ENCODE measurements at places on chromosomes 11 and 22. TPM values are rescaled to one million over a fixed set of nuclear protein-coding genes. Genes with fewer than 3 reads are reported as not detected.

DNA sequence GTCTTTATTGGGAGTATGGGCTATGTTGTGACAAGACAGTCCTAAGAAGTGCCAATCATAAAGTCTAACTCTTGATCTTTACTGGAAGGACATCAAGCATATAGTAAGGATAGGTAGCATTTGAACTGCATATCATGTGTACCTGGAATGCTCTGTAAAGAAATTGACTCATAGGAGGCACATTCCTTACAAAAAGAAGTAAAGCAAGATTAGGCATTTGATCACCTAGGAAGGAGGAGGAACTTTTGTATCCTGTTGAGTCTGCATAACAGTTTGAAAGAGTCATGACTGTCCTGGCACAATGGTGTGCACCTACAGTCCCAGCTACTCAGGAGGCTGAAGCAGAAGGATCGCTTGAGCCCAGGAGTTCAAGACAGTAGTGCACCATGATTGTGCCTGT, 42.2 kb upstream of the DNAJB7 start:
- H3K27ac ChIP-seq: no peak overlapping the region
- H3K36me3 ChIP-seq: peaks cover 2% of the 10 kb centered on the region
- no peak for DNase-seq
- H3K4me3 ChIP-seq: no peak overlapping the region

The FXYD2 gene
- 0.98 TPM for total RNA-seq

DNA sequence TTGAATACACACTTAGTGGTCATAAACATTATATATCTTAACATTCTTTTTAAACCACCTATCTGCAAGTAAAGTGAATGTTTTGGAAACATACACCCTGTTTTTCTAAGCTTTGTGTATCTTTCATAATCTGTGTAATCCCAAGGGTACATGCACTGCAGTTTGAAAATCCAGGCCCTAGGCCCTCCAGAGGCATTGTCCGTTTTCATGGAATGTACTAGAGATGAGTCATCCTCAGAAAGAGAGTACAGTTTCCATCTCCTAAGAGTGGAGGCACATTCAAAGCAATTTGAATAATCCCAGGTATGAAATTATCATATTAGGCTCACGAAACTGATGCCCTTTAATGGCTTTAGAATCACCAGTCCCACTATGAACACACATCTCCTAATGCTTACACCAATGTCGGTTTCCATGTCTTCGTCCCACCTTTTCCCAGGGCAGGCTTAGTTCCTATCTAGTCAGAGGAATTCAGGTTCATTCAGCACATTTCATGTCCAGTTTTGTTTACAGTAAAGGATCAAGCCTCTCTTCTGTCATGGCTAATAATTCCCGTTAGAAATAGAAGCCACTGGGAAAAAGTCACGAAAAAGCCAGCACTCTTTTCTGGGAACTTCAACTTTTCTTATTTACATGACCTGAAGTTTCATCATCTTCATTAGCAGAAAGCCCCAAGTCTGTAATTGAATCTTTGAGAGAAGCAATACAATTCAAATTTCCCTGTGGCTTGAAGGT, 39.5 kb upstream of the CD44 start:
- H3K27me3 ChIP-seq: no peaks in the 10 kb centered on the region
- no peaks in the 10 kb centered on the region for H3K36me3 ChIP-seq
- H3K4me1 ChIP-seq: no peaks in the 10 kb centered on the region
- DNase-seq: no peak
- H3K27ac ChIP-seq: no peak overlapping the region

- no peaks in the 10 kb centered on the region for H3K36me3 ChIP-seq
- no peak overlapping the region for H3K4me3 ChIP-seq
- H3K27ac ChIP-seq: no peak overlapping the region
- peak; percentile 56 for DNase-seq
- H3K4me1 ChIP-seq: no peaks in the 10 kb centered on the region
Measured at GRCh38 chr22:24107661-24108060, 73.6 kb upstream of the SUSD2 start.

The PHF21A gene
- 19.1 TPM for total RNA-seq

- H3K36me3 ChIP-seq: no peaks in the 10 kb centered on the region
- no peak for DNase-seq
- H3K4me3 ChIP-seq: no peak overlapping the region
- no peak overlapping the region for H3K27ac ChIP-seq
Measured at GRCh38 chr11:118042796-118043195, 34.1 kb upstream of the TMPRSS4 start.

DNA sequence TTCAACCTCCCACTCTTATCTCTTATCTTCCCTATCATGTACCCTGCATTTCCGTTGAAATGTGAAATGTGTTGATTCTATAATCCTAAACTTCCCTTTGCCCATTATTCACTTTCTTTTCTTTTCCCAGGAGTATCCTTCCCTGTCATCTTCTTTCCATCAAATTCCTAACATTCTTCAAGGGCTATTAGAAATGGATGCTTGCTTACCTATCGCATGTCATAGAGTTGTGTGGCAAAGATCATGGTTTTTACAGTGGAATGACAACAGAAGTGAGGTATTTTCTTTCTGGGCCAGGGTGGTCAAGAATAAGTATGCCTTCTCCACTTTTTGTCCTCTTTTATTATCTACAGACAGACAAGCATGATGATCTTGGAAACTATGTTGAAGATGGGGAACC, 124.4 kb upstream of the SLC5A12 start:
- no peaks in the 10 kb centered on the region for H3K27me3 ChIP-seq
- H3K4me1 ChIP-seq: no peaks in the 10 kb centered on the region
- H3K36me3 ChIP-seq: no peaks in the 10 kb centered on the region
- no peak overlapping the region for H3K27ac ChIP-seq

DNA sequence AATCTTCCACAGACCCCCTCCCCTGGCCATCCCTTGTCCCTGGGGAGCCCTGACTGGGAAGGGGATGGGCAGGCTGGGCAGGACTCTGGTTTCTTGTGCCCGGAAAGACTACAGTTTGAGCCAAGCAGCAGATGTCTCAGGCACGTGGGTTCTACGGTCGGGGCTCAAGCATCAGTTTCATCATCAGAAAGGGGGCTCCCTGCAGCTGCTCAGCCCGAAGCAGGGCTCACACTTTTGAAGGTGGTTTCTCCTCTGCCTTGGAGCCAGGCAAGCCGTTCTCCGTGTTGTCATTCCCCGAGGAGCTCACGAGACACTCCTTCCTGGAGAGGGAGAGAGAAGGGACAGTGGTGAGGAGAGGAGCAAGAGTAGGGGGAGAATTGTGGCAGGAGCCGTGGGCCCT, 15.8 kb downstream of the SCN4B start:
- no peak overlapping the region for H3K27ac ChIP-seq
- no peaks in the 10 kb centered on the region for H3K36me3 ChIP-seq
- no peaks in the 10 kb centered on the region for H3K27me3 ChIP-seq
- H3K4me3 ChIP-seq: no peak overlapping the region
- DNase-seq: no peak
- H3K4me1 ChIP-seq: no peaks in the 10 kb centered on the region

DNA sequence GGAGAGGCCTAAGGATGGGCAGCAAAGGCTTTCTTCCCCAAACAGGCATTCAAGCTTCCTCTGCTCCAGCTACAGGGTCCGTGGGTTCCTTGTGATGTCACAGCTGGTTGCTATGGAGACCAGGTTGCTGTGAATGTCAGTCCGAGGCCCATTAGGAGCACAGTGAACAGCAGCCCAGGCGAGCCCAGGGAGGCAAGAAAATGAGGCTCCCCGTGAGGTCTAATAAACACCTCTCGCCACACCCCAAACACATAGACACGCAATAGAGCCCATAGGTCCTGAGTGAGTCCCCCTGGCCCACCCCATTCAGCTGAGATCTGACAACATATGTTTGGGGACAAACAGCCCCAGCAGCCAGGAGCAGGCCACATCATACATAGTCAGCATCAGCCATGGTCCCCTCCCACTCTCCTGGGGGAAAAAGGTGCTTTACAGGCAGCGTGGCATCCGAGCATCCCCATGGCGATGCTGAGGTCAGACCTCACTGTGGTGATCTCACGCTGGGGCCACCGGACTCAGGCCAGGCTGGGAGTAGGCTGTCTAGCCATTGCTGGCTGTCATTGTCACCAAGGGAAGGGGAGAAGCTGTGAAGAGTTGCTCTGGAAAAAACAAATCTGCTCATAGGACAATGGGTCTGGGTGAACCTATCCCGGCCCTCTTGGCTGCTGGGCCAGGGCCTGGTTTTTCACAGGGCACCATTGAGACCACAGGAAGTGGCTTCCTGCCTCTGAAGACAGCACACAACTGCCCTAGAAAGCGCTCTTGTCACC, 23.1 kb upstream of the TP53I11 start:
- H3K27me3 ChIP-seq: no peaks in the 10 kb centered on the region
- peaks cover 9% of the 10 kb centered on the region for H3K4me1 ChIP-seq
- no peaks in the 10 kb centered on the region for H3K36me3 ChIP-seq
- H3K27ac ChIP-seq: no peak overlapping the region

GRCh38 chr11:122229078-122229477, 113.1 kb upstream of the BLID start:
- H3K27ac ChIP-seq: no peak overlapping the region
- H3K4me1 ChIP-seq: no peaks in the 10 kb centered on the region
- H3K36me3 ChIP-seq: no peaks in the 10 kb centered on the region
- DNase-seq: no peak
- H3K27me3 ChIP-seq: no peaks in the 10 kb centered on the region

GRCh38 chr22:47818496-47818895, 1056.0 kb downstream of the TBC1D22A start:
- no peaks in the 10 kb centered on the region for H3K36me3 ChIP-seq
- no peaks in the 10 kb centered on the region for H3K27me3 ChIP-seq
- no peak for DNase-seq
- H3K4me1 ChIP-seq: no peaks in the 10 kb centered on the region

DNA sequence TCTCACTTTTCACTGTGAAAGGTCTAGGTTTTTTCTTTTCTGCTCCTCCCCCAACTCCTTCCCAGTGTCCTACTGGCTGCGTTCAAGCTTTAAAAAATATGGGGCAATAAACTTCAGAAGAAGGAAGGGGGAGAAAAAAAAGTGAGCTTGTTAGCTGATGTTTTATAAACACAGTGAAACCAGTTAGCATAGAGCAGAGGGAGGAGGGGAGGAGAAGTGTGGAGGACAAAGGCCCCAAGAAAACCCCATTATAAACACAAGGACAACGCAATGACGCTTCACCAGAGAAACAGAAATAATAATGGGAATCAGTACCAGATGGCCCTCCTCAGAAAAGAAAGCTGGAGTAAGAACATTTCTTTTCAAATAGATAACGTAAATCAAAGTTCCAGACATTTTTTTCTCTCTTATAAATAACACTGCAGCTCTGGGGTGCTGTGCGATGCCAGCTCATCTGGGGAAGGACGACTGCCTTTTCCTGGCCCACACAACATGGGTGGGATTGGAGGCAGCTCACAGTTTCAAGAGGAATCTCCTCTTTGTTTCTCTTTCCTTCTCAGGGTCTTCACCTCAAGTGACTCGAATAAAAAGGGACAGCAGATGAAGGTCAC, 235.4 kb upstream of the NARS2 start:
- H3K27ac ChIP-seq: peak overlapping the region; percentile 59
- H3K4me1 ChIP-seq: peaks cover 14% of the 10 kb centered on the region
- no peak for DNase-seq
- H3K27me3 ChIP-seq: no peaks in the 10 kb centered on the region
- H3K4me3 ChIP-seq: no peak overlapping the region

The APOL5 gene
- not detected for total RNA-seq

- no peak overlapping the region for H3K4me3 ChIP-seq
- DNase-seq: no peak
- no peaks in the 10 kb centered on the region for H3K4me1 ChIP-seq
- no peak overlapping the region for H3K27ac ChIP-seq
Measured at GRCh38 chr11:84097186-84097585, 811.0 kb upstream of the CCDC90B start.

Measured in colonic mucosa (tissue), 4 donors.